ENCODE measurements at places on chromosomes 12 and 14. TPM values are rescaled to one million over a fixed set of nuclear protein-coding genes. Genes with fewer than 3 reads are reported as not detected.

Gene SERPINA3
- 5.9 TPM for total RNA-seq

Gene C12orf60
- total RNA-seq, result 1.8 TPM

Gene CMKLR1
- total RNA-seq, result not detected

Gene CRACR2A
- total RNA-seq, result 1.8 TPM

Gene SYNE2
- 9.9 TPM for total RNA-seq
